Smooth muscle cell of the coronary artery (primary cell): ENCODE measurements at places on chromosomes 1 and 21. TPM values are rescaled to one million over a fixed set of nuclear protein-coding genes. Genes with fewer than 3 reads are reported as not detected.

Gene ZNF691
- 8.8 and 11.6 TPM in 2 replicates for total RNA-seq

Gene EVI5
- total RNA-seq: 43.4 and 132 TPM in 2 replicates

Gene S100A7
- total RNA-seq: not detected in 2 replicates

Gene STUM
- total RNA-seq: 0.23 TPM in 1 of 2 replicates, not detected in the other

Gene C1orf74
- 1.4 and 3.0 TPM in 2 replicates for total RNA-seq

Gene RAB42
- total RNA-seq: 1.5 and 3.2 TPM in 2 replicates

Gene HSF2BP
- 2.0 TPM in 1 of 2 replicates, not detected in the other for total RNA-seq

Gene F13B
- total RNA-seq: not detected in 2 replicates

Gene VAV3
- 0.08 and 1.5 TPM in 2 replicates for total RNA-seq

Gene FMO2
- 6.2 and 9.0 TPM in 2 replicates for total RNA-seq

Gene MAB21L3
- total RNA-seq: 0.12 TPM in 1 of 2 replicates, not detected in the other

Gene TFF2
- not detected in 2 replicates for total RNA-seq

Gene RXRG
- total RNA-seq: not detected in 2 replicates

Gene NUP210L
- total RNA-seq: under 0.01 and 0.12 TPM in 2 replicates

Gene CFHR2
- total RNA-seq: not detected in 2 replicates
